ENCODE measurements at places on chromosomes 6 and 20.

DNA sequence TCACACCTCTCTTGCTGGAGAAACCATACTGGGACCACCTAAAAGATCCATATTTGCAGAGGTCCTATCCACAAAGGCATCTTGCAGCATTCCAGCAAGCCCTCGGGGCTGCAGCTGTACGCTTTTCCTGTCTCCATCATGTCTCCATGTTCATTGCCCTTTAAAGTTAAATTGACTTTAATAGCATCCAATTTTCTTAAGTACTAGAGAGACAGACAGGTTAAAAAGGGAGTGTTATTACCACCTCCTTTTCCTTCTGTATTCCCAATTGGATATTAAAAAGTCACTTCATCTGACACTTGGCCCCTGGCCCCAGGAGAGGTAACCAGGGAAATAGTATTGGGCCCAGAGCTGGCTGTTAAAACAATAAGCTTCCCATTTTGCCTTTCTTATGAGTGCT lies 178.6 kb downstream of the UNC5CL start:
- DNase-seq = no peak

GRCh38 chr20:23652926-23653325 lies 15.2 kb upstream of the CST3 start:
- DNase-seq = no peak

DNA sequence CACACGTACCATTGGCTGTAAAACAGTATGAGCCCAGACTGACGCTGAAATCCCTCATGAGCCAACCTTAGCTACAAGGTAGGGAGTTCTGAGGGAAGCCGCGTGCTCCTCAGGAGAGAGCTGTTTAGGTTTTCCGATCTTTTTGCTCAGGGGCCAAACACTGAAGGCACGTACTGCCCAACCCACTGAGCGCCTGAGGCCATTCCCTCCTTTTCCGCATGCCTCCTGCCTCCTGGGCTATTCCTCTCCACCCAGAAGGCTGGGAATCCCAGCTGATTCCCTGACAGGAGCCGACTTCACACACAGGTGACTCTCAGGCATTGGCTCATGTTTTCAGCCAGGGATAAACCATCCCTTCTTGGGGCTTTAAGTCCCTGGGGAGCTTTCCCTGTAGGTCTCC lies 5.4 kb upstream of the FAM83D start:
- DNase-seq = no peak

- peak; percentile 0 for DNase-seq
Observed at GRCh38 chr6:31126396-31127175, 6.3 kb upstream of the CDSN start.

DNA sequence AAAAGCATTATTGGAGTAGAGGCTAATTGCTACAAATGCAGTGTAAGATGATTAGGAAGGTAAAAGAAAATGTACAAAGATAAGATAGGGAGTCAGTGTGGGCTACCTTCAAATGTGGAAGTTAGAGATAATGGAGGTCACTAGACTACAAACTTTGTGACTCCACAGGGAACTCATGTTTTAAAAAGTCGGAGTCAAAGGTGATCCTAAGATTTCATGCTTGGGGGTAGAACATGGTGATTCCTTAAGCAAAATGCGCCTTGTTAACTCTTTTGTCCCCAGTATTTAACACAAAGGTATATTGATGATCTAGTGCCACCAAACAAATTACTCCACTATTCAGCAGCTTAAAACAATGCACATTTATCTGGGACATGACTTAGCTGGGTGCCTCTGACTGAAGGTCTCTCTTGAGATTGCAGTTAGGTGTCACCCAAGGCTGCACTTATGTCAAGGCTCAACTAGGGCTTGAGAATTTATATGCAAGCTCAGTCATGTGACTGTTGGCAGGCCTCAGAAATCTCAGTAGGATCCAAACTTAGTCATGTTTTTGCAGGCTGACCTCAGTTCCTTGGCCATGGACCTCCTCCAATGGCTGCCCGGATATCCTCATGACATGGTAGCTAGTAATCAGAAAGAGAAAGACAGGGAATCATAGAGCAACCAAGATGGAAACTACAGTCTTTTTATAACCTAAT lies 11.4 kb upstream of the SNX9 start:
- DNase-seq = no peak

- no peak for DNase-seq
Observed at GRCh38 chr6:79330704-79331103, 96.2 kb upstream of the HMGN3 start.

DNA sequence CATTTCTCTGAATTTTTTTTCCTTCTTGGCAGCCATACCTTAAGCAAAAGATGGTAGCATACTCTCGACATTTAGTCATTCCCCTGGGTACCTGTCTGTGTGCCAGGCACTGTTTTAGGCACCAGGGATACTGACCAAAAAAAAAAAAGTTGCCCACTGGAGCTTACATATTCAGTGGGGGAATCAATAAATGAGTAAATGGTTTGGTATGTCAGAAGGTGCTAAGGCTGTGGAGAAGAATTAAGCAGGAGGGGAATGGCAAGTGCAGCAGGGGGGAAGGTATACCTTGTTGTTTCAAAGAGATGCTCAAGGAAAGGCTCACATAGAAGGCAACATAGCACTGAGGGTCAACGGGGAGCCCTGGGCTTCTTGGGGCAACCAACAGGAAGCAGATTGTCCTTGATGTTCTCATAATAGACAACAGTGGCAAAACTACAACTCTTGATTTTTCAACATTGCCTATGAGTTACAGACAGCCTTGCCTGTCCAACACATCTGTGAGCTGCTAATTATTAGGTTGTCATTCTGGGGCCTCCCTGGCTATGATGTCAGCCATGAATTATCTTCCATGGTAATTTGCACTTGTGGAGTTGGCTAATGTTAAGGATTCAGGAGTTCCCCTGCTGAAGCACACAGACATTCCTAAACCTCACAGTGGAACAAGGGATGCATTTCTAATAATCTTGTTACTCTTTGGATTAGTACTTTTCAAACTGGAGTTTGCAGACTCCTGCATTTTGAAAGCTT lies 19.6 kb downstream of the NT5E start:
- no peak for DNase-seq

DNA sequence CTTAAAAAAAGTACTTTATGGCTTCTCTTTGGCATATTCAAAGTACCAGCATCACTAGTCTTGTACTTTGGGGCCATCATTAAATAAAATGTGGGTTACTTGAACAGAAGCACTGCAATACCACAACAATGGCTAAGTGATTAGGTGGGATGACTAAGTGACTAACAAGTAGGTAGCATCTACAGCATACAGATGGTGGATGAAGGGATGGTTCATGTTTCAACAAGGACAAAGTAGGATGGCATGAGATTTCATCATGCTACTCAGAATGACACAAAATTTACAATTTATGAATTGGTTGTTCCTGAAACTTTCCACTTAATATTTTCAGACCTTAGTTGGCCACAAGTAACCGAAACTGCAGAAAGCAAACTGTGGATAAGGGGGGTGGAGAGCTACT lies 7.7 kb downstream of the MPC1 start:
- DNase-seq = no peak

GRCh38 chr6:6525933-6526332 lies 62.6 kb upstream of the LY86 start:
- DNase-seq = no peak

GRCh38 chr20:16616317-16616716 lies 43.1 kb upstream of the KIF16B start:
- DNase-seq = no peak

GRCh38 chr6:106746652-106747051 lies 117.3 kb downstream of the QRSL1 start:
- peak; percentile 23 for DNase-seq

- no peak for DNase-seq
Observed at GRCh38 chr20:9930142-9930541, 91.3 kb upstream of the PAK5 start.

GRCh38 chr6:84588697-84589080 lies 175.7 kb downstream of the TBX18 start:
- no peak for DNase-seq

GRCh38 chr20:61701802-61702201 lies 363.9 kb downstream of the TAF4 start:
- DNase-seq = no peak

- no peak for DNase-seq
Observed at GRCh38 chr20:774016-774659, 5.8 kb upstream of the SLC52A3 start.

All from NCI-H2107 (cell line).